ENCODE measurements at places on chromosomes 5 and 9. TPM values are rescaled to one million over a fixed set of nuclear protein-coding genes. Genes with fewer than 3 reads are reported as not detected.

The CDKN2AIPNL gene
- 45.1 TPM for total RNA-seq

GRCh38 chr9:118940473-118940872 is 428.8 kb downstream of the BRINP1 start:
- DNase-seq, result no peak

DNA sequence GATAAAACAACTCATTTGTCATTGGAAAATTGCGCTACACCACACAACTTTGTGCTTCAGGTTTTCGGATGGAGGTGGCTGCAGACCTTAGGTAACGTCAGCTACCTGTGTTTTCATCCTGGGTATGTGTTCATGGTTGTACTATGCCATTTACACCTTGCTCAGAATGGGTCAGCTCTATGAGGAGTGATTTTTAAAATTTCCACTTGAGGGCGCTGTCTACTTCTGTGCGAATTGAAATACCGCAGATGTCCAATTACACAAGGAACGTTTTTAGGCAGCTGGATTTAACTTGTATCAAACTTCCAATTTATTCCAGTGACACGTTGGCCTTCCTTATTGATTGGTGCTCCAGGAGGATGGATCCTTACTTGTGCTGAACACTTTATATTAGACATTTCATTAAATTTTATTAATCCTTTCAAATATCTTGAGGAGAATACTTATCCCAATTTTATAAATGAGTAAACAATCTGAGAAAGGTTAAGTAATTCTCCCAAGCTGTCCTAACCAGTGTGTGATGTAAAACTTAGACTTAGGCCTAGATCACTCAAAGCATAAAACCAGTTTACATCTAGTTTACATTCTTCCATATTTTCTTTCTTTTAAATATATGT is 23.4 kb downstream of the DMRTA1 start:
- peak; percentile 61 for DNase-seq

- peak; percentile 42 for DNase-seq
Measured at GRCh38 chr5:127068493-127069214, 4.6 kb downstream of the C5orf63 start.

The BICD2 gene
- total RNA-seq, result 138 TPM

- DNase-seq, result no peak
Measured at GRCh38 chr5:139435676-139436075, 3.6 kb downstream of the DNAJC18 start.

The SH2D3C gene
- not detected for total RNA-seq

Measured in bronchial epithelial cell (primary cell).